ENCODE measurements at places on chromosomes 6 and 20.

DNA sequence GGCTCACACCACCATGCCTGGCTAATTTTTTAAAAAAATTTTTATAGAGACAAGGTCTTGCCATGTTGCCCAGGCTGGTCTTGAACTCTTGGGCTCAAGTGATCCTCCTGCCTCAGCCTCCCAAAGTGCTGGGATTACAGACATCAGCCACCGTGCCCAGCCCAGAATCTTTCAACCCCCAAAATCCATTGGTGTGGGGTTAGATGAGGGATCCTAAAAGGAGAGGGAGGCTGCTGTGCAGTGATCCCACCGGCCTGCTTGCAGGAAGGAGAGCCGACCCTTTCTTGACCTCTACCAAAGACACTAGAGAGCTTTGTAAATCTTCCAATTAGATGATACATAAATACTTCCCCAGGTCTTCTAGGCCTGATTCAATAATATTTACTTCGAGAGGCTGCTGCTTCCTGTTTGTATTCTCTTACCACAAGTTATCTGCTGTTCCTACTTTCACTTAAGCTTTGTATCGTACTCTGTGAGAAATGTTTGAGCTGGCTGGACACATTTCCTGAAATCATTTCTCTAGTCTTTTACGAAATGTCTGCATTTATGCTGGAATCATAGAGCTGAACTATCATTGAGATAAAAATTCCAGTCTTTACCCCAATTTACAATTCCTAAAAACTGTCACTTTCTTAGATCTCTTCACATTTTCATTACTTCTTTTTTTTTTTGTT, 49.3 kb upstream of the IER3 start:
- DNase-seq: peak; percentile 37

DNA sequence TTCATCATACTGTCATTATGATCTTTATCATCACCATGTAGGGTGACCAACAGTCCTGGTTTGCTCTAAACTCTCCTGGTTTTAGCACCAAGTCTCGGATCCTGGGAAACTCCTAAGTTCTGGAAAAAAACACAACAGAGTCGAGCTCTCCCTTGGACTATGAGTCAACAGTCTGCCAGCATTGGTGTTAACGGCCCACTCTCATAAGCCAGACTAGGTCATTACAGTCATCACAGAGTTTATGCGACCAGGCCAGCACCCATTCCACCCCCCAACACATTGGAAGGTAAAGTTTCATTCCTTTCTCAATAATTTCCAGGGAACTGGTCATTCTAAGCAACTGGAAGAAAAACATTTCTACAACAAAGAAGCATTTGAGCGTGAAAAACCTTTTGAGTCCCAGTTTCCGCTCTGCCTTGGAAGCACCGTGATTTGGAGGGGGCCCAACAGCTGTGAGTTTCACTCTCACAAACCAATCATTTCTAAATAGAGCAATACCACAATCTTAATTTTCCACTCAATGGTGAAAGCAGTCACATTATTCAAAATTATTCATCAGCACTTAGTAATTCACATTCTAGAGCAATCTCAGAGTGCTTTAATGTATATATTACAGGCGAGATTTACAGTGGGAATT, 445.0 kb downstream of the CDH26 start:
- DNase-seq: no peak

- peak; percentile 1 for DNase-seq
Measured at GRCh38 chr6:10659699-10660348, 34.6 kb downstream of the C6orf52 start.

- DNase-seq: no peak
Measured at GRCh38 chr6:51805517-51805916, 281.9 kb downstream of the PKHD1 start.

DNA sequence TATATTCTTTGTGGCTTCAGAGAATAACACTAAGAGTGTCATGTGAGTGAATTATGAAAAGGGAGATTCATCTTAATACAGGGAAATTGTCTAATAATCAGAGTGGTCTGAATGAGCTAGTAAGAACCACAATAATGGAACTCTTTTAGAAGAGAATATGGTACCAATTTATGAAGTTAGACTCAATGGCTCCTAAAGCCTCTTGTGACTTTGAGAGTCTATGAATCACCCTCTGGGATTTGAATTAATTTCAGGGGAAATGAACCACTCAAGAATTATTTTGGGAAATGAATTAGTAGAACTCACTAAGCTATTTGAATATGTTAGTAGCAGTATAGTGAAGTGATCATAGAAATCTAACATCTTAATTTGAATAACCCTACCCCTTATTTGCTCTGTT, 14.3 kb downstream of the PCMT1 start:
- DNase-seq: peak; percentile 34

DNA sequence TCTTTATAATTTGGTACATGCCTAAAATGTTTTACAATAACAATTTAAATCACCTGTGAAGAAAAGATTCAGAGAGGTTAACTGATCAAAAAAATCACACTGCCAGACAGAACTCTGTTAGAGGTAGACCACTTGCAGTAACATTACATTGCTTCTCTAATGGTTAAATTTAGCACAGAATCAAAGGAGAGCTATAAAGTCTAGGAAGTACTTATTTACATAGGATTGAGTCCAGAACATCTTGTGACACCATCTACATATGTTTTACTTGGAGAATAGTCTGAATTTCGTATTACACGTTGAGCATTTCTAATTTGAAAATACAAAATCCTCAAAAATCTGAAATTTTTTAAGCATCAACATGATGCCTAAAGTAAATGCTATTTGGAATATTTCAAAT, 17.2 kb upstream of the TBC1D20 start:
- no peak for DNase-seq

GRCh38 chr6:80095600-80095999, 10.9 kb upstream of the BCKDHB start:
- DNase-seq: no peak

DNA sequence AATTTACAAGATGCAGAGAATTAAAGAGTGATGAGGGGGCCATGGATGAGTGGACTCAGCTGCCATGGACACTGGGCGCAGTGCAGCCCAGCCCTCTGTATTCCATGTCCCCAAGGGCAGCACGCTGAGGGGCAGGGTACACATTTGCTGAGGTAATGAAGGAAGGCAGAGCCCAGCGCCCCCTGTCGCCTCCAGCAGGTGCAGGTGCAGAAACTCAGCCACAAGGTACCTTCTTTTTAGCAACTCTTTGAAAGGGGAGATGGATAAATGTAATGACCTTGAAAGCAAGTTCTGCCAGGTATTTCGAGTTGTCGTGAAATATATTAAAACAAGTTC, 7.1 kb downstream of the CD93 start:
- DNase-seq: no peak

DNA sequence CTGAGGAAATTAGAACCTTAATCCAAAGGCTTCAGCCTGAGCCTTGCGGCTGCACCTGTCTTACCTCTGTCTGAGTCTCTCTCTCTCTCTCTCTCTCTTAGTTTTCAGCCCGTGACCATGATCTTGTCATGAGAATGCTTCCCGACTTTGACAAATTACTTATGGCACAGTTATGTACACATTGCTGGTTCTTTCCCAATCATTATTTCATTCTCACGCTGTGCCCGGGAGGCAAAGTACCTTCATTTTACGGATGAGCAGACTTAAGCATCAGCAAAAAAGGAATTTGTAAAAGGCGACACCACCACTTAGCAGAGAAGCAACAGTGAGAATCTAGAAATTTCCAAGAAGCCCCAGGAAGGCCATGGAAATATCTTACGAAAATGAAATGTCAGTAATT, 54.6 kb downstream of the GMPR start:
- no peak for DNase-seq

GRCh38 chr6:31186052-31186734, 15.7 kb upstream of the POU5F1 start:
- no peak for DNase-seq

- no peak for DNase-seq
Measured at GRCh38 chr6:75436869-75437268, 56.7 kb downstream of the FILIP1 start.

- no peak for DNase-seq
Measured at GRCh38 chr20:37245216-37246150, 16.1 kb downstream of the GHRH start.

- no peak for DNase-seq
Measured at GRCh38 chr20:17732907-17733521, 33.2 kb downstream of the BANF2 start.

DNA sequence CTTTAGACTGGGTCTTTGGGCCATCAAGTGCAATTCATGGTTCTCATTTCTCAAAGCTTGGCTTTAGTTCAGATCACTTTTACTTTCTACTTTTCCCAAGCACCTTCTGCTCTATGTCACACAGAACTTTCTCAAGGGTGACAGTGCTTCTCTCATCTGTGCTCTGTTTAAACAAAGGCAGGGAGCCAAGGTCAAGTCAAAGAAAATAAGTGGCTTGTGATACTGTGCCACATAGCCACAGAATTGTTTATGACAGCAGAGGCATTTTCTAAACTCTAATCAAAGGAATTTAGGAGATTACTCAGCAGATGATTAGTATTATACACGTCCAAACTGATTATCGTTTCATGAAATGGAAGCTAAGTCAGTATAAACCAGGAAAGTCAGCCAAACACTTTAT, 348.0 kb downstream of the HDGFL1 start:
- no peak for DNase-seq

DNA sequence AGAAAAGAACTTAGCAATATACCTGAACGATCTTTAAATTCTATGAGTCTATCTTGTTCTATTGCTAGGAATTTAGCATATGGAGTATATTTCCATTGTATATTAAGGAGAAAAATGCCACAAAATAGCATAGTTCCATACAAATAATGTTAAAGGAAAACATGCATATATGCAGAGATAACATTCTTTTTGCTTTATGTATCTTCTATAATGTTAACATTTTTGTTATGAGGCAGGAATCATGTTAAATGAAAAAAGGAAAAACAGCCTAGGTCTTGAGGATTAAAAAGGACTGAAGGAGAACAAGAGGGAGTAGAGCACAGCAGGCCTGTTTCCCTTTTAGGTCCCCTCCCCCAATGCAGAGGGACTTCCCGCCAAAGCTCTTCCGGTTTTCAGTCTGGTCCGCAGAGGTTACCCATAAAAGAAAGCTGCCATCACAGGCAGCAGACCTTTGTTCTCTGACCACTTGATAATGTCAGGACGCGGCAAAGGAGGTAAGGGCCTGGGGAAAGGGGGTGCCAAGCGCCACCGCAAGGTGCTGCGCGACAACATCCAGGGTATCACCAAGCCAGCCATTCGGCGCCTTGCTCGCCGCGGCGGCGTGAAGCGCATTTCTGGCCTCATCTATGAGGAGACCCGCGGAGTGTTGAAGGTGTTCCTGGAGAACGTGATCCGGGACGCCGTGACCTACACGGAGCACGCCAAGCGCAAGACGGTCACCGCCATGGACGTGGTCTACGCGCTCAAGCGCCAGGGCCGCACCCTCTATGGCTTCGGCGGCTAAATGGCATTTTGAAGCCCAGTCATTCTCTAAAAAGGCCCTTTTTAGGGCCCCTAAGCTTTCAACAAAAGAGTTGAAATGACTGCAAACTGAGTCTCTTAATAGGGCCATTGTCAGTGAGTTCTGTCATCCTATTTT, 108.4 kb upstream of the PRSS16 start:
- DNase-seq: peak; percentile 77

DNA sequence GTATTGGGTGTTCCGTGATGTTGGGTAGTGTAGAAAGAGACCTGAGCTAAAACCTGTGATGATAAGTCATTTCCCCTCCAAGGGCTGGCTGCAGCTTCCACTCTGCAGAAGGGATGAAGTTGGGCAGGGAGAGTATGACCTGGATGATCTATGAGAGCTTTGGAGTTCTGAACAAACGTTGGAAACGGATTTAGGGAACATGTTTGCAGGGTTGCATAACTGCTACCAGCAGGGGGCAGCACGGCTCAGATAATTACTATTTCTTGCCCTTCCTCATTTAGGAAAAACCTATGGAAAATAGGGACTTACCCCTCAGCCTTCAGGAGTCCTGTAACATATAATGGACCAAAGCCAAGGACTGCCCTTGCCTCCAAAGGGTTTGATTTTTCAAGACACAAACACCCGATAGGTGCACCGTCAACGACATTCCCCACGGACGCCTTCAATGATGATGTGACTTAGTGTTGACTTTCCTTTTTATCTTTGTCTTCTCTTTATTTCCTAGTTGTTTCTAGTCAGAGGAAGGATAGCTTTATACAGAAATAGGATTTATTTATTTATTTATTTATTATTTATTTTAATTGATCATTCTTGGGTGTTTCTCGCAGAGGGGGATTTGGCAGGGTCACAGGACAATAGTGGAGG, 164.9 kb upstream of the SASH1 start:
- DNase-seq: peak; percentile 54

GRCh38 chr20:23404196-23404595, 17.1 kb downstream of the NAPB start:
- DNase-seq: no peak

DNA sequence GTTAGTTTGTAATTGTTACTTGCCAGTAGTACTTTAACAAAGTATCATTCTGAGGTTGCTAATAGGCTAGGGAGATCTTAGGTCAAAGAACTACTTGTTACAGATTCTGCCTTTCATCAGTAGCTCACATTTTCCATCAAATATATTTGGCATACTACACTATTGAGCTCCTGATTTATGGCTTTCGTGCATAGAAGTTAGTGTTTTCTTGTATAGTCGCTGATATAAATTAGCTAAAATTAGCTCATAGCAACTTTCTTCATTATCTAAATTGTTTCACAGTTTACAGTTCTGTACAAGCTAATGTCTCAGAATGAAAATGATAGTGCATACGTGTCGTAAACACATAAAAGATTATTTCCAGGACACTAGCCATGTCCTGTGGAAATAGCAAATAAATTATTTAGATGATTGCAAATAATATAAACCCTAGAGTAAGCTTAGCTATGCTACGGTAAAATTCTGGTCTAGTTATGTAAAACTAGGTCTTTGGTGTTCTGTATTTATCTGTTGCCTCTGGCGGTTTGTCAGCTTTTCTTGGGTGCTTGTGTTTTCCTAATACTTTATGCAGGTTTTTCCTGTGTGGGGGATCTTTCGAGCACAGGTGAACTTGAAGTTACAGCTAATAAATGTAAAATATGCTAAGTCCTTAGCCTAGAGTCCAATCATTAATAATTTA, 15.1 kb downstream of the PDE7B start:
- DNase-seq: no peak

- no peak for DNase-seq
Measured at GRCh38 chr20:6718662-6719368, 48.7 kb upstream of the BMP2 start.

GRCh38 chr6:34068462-34069044, 77.3 kb downstream of the GRM4 start:
- DNase-seq: no peak

DNA sequence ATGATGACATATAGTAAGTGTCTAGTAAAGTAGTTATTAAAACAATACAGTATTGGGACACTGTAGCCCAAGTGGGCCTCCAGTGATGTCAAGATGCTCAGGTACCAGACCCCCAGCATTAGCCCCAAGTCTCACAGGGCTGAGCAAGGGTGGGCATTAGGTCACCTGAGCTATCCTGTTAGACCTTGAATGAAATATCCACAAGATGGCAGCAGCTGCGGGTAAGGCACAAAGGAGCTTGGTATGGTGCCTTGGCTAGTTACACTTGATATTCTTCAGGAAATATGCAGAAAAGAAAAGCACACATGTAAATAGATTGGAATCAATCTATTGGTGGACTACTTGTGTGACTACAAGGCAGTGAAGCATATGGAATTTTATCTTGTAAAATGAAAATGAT, 701.8 kb upstream of the ADGRB3 start:
- DNase-seq: peak; percentile 5

GRCh38 chr6:47473791-47474346, 3.7 kb upstream of the CD2AP start:
- DNase-seq: no peak
